ENCODE measurements at places on chromosomes 16 and 17.

DNA sequence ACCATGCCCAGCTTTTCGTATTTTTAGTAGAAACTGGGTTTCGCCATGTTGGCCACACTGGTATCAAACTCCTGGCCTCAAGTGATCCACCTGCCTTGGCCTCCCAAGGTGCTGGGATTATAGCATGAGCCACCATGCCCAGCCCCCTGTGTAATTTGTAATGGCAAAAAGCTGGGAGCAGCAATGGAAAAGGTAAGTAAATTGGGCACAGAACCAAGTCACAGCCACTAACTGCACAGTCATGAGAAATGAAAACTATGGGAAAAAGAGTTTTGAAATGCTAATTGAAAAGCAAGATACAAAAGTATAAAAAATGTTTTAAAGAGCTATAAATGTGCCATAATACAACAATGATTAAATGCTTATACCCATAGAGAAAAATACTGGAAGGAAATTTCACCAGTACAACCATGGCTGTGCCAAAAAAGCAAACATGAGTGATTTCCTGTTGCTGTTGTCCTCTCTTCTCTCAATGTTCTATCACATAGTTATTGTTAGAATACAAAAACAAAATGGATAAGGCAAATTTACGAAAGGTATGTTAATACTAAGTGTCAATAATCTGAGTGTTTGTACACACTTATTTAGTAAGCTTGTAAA is 6.2 kb downstream of the NTAN1 start:
- no peak for DNase-seq

DNA sequence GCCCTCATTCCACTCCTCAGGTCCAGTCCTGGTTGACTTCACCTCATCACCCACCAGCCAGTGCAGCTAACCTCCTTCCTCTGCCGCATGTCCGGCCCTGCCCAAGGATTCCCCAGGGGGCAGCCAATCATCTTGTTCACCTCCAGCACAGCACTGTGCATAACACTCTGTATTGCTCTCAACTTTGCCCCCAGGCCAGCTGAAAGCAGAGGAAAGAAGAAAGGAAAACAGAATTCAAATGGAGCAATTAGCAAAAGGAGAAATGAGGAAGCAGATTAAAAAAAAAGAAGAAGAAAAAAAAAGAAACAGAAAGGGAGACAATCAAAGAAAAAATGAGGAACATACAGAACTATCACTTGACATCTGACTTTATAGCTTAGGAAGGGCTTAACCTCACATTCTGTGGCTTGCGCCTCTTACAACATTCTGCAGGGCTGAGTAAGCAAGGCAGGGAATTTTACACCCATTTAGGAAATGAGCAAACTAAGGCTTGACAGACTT is 26.1 kb downstream of the GAS7 start:
- DNase-seq, result no peak

GRCh38 chr17:77684803-77685798 is 273.4 kb upstream of the TNRC6C start:
- no peak for DNase-seq

GRCh38 chr17:75019146-75019545 is 6.7 kb downstream of the MRPL58 start:
- no peak for DNase-seq

DNA sequence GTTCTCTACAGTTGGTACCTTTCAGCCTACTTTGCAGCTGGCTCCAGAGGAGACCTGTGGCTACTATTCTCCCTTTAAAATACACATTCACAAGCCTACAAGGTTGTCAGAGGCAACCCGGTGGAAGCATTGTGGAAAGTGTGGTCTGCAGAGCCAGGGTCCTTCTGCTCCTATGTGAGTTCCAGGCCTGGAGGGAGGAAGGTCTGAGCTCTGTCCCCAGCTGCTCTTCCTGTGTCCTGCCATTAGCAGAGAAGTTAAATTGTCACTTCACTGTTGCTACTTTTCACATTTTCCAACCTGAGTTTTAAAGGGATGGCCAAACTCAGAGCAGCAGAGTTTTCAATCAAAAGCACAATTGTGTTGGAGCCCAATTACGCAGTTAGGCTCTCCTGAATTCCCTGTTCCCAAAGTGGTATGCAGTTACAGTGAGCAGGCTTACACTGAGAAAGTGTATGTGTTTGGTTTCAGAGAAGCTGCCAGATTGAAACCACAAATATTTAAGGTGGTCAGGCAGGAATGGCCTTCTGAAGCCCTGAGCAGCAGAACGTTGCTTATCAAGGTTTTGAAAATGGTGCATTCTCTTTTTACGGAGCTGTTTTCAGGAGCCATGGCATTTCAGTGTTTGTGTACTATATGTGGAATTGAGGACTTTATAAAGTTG is 25.0 kb downstream of the MAP3K3 start:
- no peak for DNase-seq

Data from umbilical cord (tissue), 2 donors.